SK-MEL-5 (cell line): ENCODE measurements at places on chromosomes 13 and 19. TPM values are rescaled to one million over a fixed set of nuclear protein-coding genes. Genes with fewer than 3 reads are reported as not detected.

Gene CRX
- total RNA-seq, result not detected in 2 replicates

Gene C19orf85
- not detected in 2 replicates for total RNA-seq

Gene AP1M1
- 42.7 and 45.9 TPM in 2 replicates for total RNA-seq

Gene CGB1
- total RNA-seq, result not detected in 2 replicates

Gene COL5A3
- total RNA-seq, result 1.5 and 2.1 TPM in 2 replicates

Gene NBEA
- 7.6 and 7.8 TPM in 2 replicates for total RNA-seq

Gene RFPL4AL1
- total RNA-seq, result not detected in 2 replicates

Gene CDC42EP5
- total RNA-seq, result 0.26 and 0.43 TPM in 2 replicates

GRCh38 chr19:29760752-29761502 is 45.9 kb upstream of the C19orf12 start:
- DNase-seq, result no peak

DNA sequence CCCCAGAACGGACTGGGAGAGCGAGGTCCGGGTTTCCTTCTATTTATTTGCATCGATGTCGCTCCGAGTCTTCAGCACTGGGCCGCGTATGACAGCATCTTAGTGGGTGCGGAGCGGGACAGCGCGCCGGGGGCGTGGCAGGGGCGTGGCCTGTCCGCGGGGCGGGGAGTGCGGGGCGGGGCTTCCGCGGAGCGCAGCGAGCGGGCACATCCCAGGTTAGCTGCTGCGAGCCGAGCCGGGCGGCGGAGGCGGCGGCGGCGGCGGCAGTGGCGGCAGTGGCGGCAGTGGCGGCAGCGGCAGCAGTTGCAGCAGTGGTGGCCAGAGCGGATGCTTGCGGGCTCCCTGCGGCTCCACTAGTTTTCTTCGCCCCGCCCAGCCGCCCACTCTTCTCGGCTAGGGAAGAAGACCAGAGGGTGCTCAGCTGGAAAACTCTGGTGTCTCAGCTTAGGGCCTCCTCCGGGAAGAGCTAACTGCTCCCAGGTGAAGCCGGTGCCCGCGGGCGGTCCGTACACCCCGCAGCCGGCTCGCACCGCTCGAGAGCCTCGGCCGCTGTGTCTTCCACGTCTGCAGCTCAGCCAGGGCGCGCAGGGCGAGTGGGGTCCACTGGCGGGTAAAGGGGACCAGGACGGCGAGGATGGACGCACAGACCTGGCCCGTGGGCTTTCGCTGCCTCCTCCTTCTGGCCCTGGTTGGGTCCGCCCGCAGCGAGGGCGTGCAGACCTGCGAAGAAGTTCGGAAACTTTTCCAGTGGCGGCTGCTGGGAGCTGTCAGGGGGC is at the start of gene GPC5:
Gene GPC5 (plus strand): TSS at position 209 of the 776 bp plus-strand sequence.
- peak; percentile 51 for DNase-seq

GRCh38 chr19:30476997-30477396 is 104.8 kb downstream of the ZNF536 start:
- DNase-seq, result no peak

DNA sequence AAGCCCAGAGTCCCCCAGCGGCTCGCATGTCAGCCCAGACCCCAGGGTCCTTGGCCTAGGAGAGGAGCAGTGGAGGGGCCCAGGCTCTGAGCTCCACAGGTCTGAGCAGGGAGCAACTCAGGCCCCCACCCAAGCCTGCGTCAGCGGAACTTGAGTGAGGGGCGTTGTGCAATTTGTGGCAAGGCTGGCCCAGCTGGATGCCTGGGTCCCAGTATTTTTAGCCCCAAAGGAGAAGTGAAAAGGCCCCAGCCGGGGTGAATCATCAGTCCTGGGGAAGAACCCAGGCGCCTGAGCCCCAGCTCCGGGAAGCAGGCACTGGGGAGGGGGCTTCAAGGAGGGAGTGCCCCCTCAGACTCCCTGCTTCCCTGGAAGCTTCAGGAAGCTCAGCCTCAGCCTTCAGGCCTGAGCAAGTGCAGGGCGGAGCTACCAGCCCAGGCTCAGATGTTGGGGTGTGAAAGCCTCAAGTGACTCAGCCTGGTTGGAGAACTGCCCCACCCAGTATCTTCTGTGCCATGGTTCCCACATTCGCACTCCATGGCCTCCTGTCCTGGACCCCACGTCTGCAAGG is 7.2 kb downstream of the MED29 start:
- DNase-seq, result no peak

GRCh38 chr19:16355293-16356043 is 30.8 kb downstream of the KLF2 start:
- no peak for DNase-seq

DNA sequence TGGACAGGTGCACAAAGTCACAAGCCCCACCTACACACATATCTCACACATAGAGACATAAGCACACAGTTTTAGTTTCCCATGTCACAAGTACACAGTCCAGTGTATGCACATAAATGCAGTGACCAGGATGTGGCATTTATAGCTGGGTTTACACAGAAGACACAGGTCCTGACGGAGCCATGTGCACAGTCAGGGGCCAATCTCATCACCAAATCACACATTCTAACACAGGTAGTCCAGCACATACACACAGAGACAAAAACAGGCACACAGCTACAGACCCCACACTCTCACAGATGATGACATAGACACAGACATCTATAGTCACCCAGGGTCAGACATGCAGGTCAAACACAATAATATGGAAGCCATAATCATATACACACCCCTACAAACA is 2.1 kb downstream of the NUMBL start:
- no peak for DNase-seq

DNA sequence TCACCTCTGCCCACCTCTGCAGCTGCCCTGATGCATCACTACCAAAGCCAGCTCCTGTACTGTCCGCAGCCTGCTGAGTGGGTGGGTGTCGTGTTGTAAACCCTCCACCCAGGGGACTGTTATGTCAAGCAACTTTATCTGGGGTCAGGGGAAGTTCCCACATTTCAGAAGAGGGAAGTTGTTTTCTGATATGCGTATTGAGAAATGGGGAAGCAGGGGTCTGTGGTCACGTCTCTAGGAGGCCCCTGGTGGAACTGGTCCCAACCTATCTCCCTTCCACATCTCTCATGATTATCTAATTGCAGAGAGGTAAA is 31.2 kb downstream of the CLEC17A start:
- no peak for DNase-seq

- no peak for DNase-seq
Measured at GRCh38 chr19:9799162-9799561, 19.7 kb downstream of the FBXL12 start.

DNA sequence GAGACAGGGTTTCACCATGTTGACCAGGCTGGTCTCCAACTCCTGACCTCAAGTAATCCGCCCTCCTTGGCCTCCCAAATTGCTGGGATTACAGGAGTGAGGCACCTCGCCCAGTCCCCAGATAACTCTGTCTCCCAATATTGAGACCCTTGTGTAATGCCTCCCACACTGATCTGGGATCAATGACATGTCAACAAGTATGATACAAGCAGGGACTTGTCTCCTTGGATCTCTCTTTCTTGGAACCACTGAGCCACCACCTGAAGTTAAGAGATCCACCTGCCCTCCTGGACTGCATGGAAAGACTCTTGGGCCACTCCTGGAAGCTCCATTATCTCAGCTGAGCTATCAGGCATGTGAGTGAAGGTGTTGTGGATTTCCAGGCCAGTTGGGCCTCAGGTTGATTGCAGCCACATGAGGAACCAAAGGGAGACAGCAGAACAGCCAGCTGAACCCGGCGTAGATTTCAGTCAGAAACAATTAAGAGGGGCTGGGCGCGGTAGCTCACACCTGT is 15.1 kb downstream of the NFKBID start:
- no peak for DNase-seq

- DNase-seq, result no peak
Measured at GRCh38 chr13:109645831-109646230, 140.6 kb downstream of the IRS2 start.

GRCh38 chr19:51271067-51271466 is 20.2 kb downstream of the SIGLECL1 start:
- no peak for DNase-seq

GRCh38 chr19:1584500-1585242 is 8.0 kb downstream of the MBD3 start:
- DNase-seq, result no peak

DNA sequence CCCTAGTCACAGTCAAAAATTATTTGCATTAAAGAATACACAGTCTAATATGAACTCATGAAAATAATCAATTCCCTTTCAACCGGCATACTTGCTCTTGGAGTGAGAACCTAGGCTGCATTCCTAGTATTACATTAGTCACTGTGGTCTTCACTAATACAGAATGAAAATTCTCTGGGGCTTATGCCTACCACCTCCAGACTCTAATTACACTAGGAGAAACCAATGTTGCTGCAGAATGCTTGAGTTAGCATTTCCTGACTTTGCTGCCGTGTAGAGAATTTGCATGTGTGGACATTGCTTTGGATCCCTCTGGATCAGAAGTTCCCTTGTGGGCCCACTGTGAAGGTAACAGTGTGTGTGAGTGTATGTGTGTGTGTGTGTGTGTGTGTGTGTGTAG is 87.8 kb downstream of the CCNA1 start:
- DNase-seq, result no peak

- no peak for DNase-seq
Measured at GRCh38 chr13:113537205-113537604, 46.7 kb upstream of the DCUN1D2 start.

- no peak for DNase-seq
Measured at GRCh38 chr13:101988140-101988539, 413.7 kb downstream of the FGF14 start.

DNA sequence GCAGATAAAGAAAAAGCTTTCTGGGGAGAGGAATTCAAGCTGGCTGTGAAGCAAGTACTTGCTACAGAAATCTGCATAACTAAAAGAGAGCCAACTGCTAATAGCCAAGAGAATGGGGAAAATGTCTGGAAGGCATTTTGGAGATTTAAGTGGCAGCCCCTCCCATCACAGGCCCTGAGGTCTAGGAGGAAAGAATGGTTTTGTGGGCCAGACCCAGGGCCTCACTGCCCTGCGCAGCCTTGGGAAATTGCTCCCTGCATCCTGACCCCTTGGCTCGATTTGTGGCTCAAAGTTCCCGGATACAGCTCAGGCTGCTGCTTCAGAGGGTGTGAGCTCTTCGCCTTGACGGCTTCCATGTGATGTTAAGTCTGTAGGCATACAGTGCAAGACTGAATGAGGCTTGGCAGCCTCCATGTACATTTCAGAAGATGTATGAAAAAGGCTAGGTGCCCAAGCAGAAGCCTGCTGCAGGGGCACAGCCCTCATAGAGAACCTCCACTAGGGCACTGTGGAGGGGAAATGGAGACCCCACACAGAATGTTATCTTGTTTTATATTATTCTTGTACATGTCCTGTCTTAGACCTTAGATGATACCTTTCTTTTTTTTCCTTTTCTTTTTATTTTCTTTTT is 34.4 kb downstream of the MZT1 start:
- DNase-seq, result no peak

DNA sequence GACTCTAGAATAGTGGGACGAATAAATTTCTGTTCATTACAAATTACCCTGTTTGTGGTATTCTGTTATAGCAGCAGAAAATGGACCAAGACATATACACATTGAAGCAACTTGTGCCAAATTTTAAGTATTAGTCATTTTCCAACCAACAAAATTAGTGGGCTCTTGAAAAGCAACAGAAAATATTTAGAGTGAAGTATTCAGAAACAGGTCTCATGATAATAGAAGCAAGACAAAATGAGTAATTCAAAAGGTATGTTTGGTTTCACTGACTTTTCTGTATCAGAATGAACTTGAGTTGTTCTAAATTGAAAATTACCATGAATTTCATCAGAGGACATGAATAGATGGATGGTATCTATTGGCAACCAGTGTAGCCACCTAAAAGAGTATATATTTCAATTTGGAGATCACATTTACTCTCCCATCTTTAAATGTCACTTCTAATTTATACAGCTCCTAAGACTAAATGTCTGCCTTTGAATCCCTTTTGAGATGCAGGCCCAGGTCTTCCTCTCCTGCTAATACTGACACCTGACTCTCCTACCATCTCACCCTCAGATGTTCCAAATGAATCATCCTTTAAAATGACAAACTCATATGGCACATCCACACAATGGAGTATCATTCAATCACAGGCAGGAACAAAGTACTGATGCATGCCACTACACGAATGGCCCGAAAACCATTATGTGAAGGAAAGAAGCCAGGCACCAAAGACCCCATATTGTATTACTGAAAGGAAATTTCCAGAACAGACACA is 40.7 kb upstream of the DOCK9 start:
- no peak for DNase-seq

GRCh38 chr19:948842-949496 is 23.1 kb downstream of the ARID3A start:
- no peak for DNase-seq

DNA sequence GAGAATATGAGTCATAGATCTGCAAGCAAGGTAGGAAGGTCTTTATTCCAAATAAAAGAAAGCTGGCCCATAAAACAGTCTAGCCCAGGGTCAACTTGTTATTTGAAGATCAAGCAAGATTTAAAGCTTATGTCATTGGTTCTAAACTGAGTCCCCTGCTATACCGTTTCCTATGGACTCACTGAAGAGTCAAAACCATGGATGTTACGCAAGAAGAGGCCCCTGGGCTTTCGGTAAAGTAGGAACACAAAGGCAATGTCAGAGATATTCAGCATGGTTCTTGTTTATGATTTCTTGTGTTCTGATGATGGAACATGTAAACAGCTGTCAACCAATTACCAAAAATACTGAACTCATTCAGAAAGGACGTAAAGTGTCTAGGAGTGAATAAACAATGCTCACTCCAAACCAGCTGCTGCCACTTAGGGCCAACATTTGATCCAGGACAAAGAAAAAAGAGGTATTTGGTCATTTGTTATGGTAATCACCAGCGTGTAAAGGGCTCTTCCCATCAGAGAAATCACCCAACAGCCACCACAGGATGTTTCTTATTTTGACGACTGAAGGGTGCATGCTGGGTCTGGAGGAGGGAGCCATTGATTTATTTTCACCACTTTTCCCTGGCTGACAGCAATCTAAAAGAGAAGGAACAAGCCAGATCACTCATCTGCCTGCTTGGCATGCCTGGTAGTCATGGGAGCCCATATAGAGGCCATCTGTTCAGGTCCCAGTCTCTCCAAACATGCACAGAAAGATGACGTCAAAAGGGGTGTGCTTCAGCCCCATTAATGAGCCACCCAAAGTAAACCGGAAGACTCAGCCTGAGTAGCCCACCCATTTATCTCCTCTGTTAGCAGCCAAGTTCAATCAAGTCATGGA is 68.3 kb downstream of the FGF14 start:
- DNase-seq, result no peak

GRCh38 chr19:47881757-47882156 is 4.4 kb downstream of the SULT2A1 start:
- DNase-seq, result peak; percentile 17

GRCh38 chr19:18551631-18552030 is 6.0 kb upstream of the KXD1 start:
- DNase-seq, result no peak

GRCh38 chr19:33366897-33367296 is 6.6 kb upstream of the CEBPG start:
- DNase-seq, result no peak

DNA sequence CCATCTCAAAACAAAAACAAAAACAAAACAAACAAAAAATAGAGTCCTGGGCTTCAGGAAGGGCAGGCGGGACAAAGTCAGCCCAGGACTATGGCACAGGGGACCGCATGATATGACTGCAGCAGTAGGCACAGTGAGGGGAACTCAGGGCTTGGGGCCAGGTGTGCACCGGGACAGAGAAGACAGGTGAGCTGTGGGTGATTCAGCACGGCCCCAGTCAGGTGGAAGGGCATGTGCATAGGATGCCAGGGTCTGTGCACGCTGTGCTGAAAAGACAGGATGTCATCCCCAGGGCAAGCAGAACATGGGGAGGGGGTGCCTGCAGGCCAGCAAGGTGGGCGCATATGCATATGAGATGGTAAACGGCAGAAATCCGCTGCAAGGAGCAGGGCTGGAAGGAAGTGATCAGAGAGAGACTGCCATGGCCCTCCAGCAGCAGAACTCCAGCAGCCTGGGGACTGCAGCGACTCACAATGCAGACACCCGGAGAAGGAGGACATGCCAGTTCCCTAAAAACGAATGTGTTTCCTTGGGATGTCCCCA is 15.0 kb downstream of the EPS15L1 start:
- DNase-seq, result no peak
